Activated CD8-positive, alpha-beta T cell treated with anti-CD3 and anti-CD28 coated beads for 36 hours (primary cell): ENCODE measurements at places on chromosomes 5 and 9.

GRCh38 chr9:108081112-108081511, 591.5 kb upstream of the KLF4 start:
- DNase-seq = no peak

DNA sequence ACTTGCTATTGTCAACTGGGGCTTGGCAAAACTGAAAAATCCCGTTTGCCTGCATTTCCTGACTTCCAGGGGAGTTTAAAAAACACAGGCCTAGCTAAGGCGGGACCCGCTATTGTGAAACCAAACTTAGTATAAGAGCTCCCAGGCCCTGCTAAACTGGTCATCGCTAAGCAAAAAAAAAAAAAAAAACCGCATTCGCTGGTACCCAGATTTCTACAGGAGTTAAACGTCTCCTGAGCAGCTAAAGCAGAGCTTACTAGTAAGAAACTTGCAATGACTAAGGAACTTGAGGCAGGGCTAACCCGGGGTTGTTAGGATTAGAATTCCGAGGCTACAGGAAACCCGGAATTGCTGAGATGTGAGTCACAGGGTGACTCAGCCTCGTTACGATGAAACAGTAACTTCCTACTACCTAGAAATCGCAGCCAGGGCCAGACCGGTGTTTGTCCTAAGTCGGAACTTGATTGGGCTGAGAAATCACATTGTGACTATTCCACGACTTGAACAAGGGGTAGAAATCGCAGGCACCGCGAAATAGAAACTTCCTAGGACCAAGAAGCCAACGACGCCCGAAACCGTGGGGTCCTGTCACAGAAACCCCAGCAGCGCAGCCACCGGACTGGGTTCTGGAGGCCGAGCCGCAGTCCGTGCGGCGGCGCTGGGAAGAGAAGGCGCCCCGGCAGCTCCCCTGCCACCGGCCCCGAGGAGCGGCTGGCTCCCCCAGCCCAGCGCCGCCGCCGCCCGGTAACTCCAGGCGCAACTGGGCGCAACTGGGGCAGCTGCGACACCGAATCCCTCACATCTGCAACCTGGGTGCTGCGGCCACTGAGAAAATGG, 89.4 kb downstream of the ANXA2R start:
- peak; percentile 82 for DNase-seq

- DNase-seq = no peak
These were observed 173.4 kb downstream of the SLF1 start for GRCh38 chr5:94791829-94792228.

DNA sequence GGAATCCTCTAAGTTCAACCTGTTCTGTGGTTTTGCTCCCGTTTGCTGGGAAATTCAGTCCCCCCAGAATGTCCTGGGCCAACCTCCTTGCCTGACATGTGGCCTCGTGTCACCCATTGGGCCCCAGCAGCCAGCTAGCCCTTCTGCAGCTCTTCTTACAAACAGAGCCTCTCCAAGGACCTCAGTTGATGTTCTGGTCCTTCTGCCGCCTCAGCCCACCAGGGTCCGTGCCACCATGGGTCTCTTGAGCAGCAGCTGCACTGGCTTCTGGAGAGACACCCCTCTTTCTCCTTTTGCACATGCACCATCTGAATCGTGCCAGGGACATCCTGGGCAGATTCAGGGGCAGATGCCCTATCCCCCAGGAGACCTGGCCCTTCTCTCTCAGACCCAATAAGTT, 85.0 kb downstream of the LMX1B start:
- DNase-seq = no peak

- no peak for DNase-seq
These were observed 318.3 kb upstream of the WWC1 start for GRCh38 chr5:167973126-167973525.

- DNase-seq = peak; percentile 6
These were observed 406.6 kb upstream of the TNC start for GRCh38 chr9:115524453-115525059.
